ENCODE measurements at places on chromosomes 3 and 15.

- DNase-seq: no peak
These were observed 115.6 kb upstream of the LMCD1 start for GRCh38 chr3:8385848-8386620.

- no peak for DNase-seq
These were observed 455.7 kb downstream of the FOXP1 start for GRCh38 chr3:71127844-71128243.

- no peak for DNase-seq
These were observed 18.2 kb upstream of the EHHADH start for GRCh38 chr3:185272033-185272432.

DNA sequence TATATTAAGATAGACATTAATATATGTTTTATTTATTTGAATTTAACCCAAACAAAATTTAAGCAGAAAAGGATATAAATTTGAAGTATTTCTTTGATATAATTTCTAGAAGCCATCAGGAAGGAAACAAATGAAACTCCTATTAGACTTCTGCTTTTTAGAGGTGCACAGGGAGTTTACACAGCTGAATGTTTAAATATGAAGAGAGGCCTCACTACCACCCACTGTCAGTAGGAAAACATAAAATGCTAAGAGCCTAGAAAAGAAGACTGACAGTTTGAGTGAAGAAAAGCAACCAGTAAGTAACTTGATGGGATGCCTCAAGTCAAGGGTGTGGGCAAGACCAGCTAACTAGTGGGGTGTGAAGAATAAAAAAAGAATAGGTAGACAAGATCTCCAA, 19.7 kb downstream of the PLSCR2 start:
- no peak for DNase-seq

- DNase-seq: no peak
These were observed 25.3 kb downstream of the SLC28A1 start for GRCh38 chr15:84909782-84910181.

DNA sequence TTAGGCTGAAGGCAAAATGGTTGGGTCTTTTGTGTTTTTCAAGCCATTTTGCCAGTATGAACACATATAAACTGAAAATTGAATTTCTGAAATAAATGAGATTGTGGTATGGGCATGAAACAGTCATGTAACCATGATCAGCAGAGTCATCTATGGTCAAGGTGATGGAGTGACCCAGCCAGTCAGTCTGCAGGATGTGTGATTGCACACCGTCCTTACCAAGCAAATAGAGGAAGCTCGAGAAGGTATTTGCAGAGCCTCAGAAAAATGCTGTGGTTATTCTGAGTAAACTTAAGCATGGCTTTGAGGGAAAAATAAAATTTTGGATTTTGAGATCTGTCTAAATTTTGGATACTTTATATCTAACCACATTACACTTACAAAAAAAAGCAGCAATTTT, 95.9 kb upstream of the RNF7 start:
- no peak for DNase-seq

GRCh38 chr3:111260878-111261277, 189.3 kb downstream of the NECTIN3 start:
- DNase-seq: no peak

DNA sequence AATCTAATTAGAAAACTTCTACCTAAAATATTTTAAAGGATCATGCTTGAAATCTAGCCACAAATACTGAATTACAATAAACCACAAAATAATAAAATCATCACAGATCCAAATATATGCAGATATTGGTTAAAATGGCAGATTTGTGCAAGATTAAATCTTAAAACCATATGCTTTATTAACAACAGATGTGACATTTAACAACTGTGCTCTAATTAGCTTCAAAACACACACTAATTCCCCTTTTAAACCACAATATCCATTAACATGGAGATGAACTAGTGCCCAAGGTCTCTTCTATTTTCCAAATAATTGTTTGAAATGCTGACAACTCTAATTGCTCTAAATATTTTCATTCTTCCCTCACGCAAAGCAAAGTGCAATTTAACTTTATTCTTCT, 1530.3 kb downstream of the SI start:
- DNase-seq: no peak

GRCh38 chr3:149781211-149781610, 11.1 kb downstream of the ANKUB1 start:
- no peak for DNase-seq

DNA sequence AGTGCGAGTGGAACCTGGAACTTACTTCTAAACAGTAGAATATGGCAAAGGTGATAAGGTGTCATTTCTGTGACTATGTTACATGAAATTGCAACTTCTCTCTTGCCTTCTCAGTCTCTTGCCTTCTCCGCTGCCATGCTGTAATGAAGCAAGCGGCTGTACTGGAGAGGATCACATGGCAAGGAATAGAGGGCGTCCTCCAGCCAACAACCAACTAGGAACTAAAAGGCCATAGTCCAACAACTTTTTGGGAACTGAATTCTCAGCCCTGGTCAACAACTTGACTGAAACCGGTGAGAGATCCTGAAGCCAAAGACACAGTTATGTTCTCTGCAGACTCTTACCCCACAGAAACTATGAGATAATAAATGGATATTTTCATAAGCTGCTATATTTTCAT, 143.5 kb downstream of the P3H2 start:
- no peak for DNase-seq

- DNase-seq: no peak
These were observed 22.0 kb upstream of the ANXA2 start for GRCh38 chr15:60419753-60420152.

GRCh38 chr3:59486520-59486919, 436.7 kb upstream of the CFAP20DC start:
- no peak for DNase-seq

- DNase-seq: no peak
These were observed 794 bp downstream of the ARPP19 start for GRCh38 chr15:52567871-52568600.

- no peak for DNase-seq
These were observed 17.2 kb downstream of the SEC22A start for GRCh38 chr3:123218990-123219389.

- no peak for DNase-seq
These were observed 12.9 kb downstream of the MB21D2 start for GRCh38 chr3:192904632-192905289.

GRCh38 chr3:42582474-42583070, 805 bp upstream of the SEC22C start:
- DNase-seq: no peak

DNA sequence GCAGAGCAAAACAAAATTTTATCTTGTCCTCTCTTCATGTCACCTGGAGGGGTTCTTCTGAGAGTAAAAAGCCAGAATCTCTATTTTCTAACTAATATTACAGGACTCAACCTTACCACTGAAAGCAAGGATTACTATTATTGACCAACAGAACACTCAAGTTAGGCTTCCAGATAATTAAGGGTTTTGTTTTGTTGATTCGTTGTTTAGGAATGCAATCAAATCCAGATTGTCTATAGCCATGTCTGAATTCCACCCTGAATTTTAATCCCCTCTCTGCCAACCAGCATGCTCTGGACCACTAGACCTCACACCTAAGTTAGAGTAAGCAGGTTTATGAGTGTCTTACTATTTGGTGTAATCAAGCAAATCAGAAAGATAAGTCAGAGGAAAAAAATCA, 90.7 kb downstream of the PEAK1 start:
- no peak for DNase-seq

GRCh38 chr3:138359919-138360868, 11.8 kb downstream of the MRAS start:
- DNase-seq: no peak

- DNase-seq: no peak
These were observed 20.9 kb upstream of the LDHAL6B start for GRCh38 chr15:59185725-59186124.

DNA sequence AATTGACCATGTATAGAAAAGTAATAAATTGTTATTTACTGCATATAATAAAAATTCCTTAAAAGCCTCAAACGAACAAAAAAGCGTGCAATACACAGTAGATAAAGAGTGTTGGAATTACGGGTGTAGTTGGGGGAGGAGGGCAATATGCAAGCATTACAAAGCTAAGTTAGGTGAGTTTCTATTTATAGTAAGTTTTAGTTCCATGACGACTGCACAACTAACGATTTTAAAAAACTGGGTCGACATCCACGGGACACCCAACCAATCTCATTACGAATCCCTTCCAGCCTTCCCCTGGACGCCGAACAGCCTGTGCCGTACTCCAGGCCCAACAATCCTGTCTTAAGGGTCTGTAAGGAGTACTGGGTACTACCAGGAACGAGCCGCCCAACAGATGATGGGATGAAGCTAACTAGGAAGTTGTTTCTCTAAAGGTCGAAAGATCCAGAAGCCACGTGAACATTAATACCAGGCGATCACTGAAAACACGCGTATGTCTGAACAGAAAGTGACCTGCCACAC, 677 bp downstream of the POLQ start:
- DNase-seq: no peak

All from type B pancreatic cell (in vitro differentiated cells).